Stromal cell of bone marrow (primary cell): ENCODE measurements at places on chromosomes 2 and 18.
A peak's percentile ranks its signal among the peaks of the same experiment; 100 is the strongest.

- DNase-seq, result peak; percentile 9
These were observed 47.9 kb upstream of the FAM171B start for GRCh38 chr2:186645999-186646398.

- no peak for DNase-seq
These were observed 118.7 kb downstream of the EPB41L3 start for GRCh38 chr18:5424903-5425664.

DNA sequence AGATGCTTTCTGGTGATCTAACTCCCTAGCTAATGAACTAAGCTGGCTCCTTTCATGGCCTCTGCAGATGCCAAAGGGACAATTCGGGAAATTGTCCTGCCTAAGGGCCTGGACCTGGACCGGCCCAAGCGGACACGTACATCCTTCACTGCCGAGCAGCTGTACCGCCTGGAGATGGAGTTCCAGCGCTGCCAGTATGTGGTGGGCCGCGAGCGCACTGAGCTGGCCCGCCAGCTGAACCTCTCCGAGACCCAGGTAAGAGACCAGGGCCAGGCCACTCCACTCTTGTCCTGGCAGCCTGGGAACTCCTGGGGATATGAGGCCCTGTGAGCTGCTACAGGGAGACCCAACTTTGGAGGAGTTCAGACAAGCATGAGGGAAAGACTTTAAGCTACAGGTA lies 14.7 kb upstream of the ATP6V1B1 start:
- DNase-seq, result no peak

GRCh38 chr2:37456479-37456878 lies 112.0 kb downstream of the QPCT start:
- DNase-seq, result no peak

GRCh38 chr2:127568128-127568527 lies 32.6 kb downstream of the MYO7B start:
- DNase-seq, result no peak

DNA sequence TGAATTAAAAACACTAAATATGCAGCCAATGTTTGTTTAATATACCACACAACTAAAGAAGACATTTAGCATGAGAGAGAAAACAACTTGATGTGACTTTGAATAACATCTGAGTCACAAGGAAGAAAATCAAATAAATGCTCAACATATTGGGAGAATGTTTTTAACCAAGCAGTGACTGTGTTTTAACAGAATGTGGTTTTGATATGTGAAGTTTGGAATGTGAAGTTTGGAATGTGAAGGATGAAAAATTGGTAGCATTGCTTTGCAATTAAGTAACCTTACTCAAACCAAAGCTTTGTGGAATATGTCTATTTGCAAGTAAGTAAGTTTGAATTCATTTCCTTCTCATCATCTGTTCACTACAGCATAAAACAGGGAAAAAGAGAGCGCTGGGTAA lies 128.2 kb upstream of the DNAJC10 start:
- peak; percentile 54 for DNase-seq

DNA sequence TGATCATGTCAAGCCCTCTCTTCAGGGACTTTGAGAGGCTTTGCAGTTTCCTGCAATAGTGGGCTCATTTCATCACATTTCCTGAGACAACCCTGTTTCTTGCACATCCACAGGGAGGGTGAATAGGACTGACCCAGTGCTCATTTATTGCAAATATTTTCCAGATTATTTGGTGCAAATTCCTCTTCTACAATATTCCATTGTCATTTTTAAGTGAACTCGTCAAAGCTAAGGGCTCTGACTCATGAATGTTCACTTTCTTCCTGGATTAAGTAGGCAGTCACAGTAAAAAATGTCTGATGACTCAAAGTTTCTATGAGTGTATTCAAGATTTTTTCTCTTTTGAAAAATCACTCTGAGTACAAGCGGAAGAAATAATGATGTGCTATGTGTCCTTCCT lies 225.5 kb upstream of the GALNT5 start:
- DNase-seq, result peak; percentile 93

GRCh38 chr18:62810682-62811081 lies 95.3 kb downstream of the PHLPP1 start:
- DNase-seq, result no peak

GRCh38 chr18:35142275-35142615 lies 98.6 kb upstream of the ZNF397 start:
- DNase-seq, result no peak

DNA sequence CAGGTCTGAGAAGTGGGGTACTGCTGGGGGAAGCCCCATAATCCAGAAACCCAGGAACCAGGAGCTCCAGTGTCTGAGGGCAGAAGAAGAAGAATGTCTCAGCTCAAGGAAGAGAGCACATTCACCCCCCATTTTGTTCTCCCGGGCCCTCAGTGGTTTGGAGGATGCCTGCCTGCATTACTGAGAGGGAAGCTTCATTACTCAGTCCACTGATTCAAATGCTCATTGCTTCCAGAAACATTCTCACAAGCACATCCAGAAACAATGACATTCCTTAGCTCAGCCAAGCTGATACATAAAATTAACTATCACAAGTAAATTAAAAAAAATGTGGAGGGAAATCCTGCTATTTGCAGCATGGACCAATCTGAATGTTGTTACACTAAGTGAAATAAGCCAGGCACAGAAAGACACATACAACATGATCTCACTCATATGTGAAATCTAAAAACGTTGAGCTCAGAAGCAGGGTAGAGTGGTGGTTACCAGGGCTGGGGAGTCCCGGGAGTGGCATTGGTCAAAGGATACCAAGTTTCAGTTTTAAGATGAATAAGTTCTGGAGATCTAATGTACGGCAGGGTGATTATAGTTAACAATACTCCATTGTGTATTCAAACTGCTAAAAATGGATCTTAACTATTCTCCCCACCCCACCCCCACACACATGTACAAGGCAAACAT lies 459.3 kb downstream of the GALR1 start:
- no peak for DNase-seq

GRCh38 chr2:148970385-148970784 lies 68.1 kb upstream of the LYPD6B start:
- DNase-seq, result no peak

DNA sequence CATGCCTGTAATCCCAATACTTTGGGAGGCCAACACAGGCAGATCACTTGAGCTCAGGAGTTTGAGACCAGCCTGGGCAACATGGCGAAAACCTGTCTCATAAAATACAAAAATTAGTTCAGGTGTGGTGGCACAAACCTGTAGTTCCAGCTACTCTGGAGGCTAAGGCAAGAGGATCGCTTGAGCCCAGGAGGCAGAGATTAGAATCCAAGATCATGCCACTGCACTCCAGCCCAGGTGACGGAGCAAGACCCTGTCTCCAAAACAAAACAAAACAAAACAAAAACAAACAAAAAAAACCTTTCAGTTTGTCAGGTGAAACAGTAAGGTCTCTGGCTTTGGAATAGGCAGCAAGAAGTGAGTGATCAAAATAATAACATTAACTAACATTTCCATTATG lies 84.6 kb downstream of the CLHC1 start:
- no peak for DNase-seq

GRCh38 chr2:191846515-191847476 lies at the start of gene CAVIN2:
TSS of gene CAVIN2 (minus strand) at chr2:191847088. CDS start at chr2:191846925, 163 bp downstream.
- peak; percentile 71 for DNase-seq

DNA sequence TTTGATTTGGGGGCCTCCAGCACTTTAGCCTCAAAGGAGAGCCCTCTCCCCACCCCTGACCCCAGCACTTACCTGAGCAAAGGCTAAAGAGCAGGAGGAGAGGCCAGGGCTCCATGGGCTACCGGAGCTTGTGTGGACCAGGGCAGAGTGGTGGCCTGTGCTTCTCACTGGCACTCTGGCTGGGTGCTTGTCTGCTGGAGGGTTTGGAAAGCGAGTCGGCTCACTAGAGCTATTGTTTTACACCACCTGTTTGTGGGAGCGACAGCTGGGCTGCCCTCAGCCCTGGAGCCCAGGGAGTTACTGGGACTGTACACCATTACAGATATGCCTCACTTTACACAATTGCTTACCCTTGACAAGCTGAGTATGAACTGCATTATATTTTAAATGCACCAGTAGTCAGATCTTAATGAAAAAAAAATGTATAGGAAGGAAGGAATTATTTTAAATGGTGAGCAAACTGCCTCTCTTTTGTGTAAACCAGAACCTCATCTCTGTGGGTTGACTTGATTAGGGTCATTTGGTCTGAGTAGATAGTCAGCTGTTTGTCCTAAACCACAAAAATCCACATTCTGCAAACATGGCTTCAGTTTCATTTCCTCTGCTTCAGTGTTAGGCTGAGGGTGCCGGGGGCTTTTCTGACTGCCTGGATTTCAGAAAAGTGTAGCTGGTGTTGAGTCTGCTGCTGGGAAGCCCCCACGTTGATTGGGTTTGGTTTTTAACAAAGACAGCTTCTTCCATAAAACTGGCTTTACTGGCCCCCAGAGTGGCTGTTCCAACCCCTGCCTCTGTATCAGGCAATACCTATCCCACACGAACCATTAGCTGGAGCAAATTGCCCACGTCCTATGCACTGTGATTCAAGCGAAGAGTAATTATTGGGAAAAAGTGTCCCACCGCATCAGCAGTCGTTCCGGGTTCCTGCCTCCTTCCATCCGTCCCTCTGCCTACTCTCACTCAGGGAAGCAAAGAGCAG lies at the start of gene CHRNA1:
Gene CHRNA1, minus strand, starts transcription at position 193 of the 976 bp plus-strand sequence. Its CDS starts 78 bp downstream, at position 115.
- DNase-seq, result no peak

GRCh38 chr2:4976407-4976806 lies 715.8 kb upstream of the SOX11 start:
- DNase-seq, result no peak

- no peak for DNase-seq
These were observed 39.6 kb downstream of the RAB3GAP1 start for GRCh38 chr2:135091681-135092080.

GRCh38 chr2:68632021-68632420 lies 11.4 kb upstream of the PROKR1 start:
- no peak for DNase-seq

DNA sequence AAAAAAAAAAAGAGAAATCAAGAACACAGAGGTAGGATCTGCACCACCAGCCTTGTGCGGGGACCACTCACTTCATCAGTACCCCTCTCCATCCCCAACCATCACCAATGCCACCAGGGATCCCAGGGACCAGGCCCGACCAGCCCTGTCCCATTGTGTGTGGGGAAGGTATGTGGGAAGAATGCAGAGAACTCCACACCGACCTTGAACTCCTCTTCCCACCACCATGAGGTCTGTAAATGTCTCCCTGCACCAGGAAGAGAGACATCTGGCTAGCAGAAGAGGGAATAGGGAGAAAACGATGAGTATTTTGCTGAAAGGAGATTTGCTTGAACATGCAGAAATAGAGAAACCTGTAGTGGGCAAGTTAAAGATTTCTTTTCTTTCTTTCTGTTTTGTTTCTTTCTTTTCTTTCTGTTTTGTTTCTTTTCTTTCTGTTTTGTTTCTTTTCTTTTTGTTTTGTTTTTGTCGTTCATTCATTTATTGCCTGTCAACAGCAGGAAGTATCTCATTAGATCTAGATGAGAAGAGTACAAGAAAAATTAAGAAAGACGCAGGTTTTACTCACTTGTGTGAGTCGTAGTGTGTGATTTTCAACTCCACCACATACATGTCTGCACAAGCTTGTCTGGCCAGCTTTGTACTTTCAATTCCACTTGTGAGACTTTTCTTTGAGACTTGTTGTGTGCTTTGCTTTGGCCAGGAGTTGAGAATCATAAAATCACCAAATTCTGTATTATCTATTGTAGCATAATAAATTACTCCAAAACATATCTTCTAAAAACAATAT lies 179.8 kb upstream of the HAAO start:
- DNase-seq, result no peak

DNA sequence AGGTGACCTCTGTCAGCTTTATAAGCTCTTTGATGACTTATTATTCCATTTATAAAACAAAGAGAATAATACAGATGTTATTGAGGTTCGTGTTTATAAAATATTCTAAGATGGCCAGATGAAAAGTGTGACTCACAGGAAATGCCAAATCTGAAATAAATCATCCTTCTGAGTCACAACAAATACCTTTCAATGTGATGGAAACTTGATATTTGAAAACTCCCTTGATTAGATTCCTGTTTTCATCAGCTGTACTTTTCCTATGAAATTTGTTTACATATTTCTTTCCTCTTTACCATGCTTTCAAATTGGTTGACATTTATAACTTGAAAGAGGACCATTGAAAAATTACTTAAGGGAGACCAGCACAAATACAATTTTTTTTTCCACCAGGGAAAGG lies 30.6 kb upstream of the PPP1R1C start:
- peak; percentile 21 for DNase-seq

DNA sequence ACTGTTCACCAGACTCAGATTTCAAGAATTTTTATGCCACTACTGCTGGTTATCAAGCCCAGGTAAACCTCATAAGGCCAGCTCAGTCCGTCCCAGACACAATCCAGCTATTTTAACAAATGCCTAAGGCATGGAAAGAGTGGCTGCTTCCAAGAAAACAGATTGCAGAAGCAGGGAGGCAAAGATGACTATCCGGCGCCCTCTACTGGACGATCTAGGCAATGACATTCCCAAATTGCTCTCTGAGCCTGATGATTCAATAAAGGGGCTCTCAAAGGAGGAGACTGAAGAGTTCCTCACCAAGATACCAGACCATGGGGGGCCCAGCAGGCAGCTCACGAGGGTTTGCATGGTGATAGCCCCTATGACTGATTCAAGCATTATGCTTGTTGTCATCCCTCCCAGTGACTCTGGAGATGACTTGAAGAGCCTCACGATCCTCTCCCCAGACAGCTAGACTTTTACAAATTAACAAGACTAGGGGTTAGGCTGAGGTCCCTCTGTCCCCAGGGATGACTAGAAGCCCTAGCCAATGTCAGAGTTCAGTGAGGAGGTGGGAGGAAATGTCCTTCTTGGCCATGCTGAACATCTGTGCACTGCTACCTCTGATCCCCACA lies 25.0 kb downstream of the SERPINB8 start:
- DNase-seq, result peak; percentile 40

- DNase-seq, result no peak
These were observed 28.9 kb upstream of the ARHGEF4 start for GRCh38 chr2:130807659-130808385.

- DNase-seq, result no peak
These were observed 135.4 kb downstream of the PHLPP1 start for GRCh38 chr18:62850619-62851306.

- peak; percentile 19 for DNase-seq
These were observed 247.4 kb downstream of the MYO3B start for GRCh38 chr2:170425281-170425751.

DNA sequence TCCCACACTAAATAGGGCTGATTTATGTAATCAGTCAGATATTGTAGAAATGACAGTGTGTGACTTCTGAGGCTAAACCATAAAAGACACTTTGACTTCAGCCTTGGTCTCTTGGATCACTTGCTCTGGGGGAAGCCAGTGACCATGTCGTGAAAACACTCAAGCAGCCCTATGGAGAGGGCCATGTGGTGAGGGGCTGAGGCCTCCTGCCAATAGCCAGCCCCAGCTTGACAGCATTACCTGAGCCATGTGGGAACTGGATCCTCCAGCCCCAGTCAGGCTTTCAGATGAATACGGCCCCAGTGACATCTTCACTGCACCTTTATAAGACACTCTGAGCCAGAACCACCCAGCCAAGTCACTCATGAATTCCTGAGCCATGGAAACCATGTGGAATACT lies 20.8 kb downstream of the TNS1 start:
- no peak for DNase-seq

DNA sequence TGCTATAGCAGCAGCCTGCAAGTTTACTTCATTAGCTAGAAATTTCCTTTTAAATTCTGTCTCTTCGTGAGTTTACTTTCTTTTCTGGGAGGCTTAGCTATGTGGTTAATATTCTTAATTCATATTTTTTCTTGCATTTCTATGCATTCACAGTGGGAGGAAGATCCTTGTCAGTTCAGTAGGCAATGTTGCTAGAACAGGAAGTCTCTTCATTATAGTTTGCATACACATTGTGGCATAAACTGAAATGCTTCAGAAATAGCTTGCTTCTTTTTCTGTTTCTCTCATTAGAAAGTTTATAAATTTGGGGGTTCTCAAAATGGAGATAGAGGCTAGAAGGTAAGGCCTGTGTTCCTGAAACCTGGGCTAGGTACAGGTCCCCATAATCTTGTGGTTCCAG lies 8.1 kb upstream of the ARHGAP15 start:
- DNase-seq, result no peak
